ENCODE measurements at places on chromosomes 3 and 15.

GRCh38 chr3:182969277-182969676 is 11.1 kb downstream of the DCUN1D1 start:
- DNase-seq, result no peak

DNA sequence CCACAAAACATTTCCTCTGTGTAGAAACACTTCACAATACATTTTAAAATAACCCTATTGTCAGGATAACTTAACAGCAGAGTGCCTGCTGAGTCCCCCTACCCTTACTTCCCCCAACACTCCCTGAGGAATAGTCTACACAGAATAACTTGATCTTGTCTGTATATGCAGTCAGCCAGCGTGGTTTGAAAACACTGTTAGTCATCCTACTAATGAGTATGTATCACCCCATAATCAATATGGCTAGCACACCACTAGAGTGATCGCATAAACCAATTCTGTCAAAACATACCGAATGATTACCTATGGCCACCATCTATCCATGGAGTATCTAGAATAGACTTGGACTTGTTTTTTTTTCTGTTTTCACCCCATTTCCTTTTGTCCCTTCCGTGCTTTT is 152.7 kb upstream of the NECTIN3 start:
- DNase-seq, result no peak

DNA sequence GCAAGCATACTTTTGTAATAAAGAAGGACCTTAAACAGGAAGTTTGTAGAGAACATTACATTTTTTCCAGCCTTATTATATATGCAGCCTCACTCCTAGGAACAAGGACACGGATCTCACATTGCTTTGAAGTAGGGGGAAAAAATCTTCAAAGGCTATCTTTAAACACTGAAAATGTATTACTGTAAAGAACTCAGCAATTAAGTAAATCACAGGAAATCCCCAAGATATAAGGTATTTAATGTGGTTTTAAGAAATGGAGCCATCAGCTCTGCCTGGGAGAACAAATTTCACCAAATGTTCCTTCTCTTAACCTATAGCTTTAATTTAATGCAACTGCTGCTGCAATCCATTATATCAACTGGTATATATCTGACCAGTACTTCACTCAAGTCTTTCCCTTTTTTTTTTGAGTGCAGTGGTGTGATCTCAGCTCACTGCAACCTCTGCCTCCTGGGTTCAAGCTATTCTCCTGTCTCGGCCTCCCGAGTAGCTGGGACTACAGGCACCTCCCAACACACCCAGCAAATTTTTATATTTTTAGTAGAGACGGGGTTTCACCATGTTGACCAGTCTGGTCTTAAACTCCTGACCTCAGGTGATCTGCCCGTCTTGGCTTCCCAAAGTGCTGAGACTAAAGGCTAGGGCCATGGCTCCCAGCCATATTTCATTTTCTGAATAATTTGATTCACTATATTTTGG is 2.8 kb downstream of the BTLA start:
- no peak for DNase-seq

GRCh38 chr3:143261848-143262247 is 142.3 kb downstream of the CHST2 start:
- DNase-seq, result no peak

GRCh38 chr15:67138891-67139855 is 73.8 kb downstream of the SMAD3 start:
- no peak for DNase-seq

All from T-helper 17 cell (primary cell).